ENCODE measurements at places on chromosomes 3 and 15.
A peak's percentile ranks its signal among the peaks of the same experiment; 100 is the strongest.

GRCh38 chr3:24937780-24938179 is 443.1 kb upstream of the THRB start:
- DNase-seq = no peak

GRCh38 chr15:90307661-90308060 is 42.2 kb downstream of the NGRN start:
- no peak for DNase-seq

- no peak for DNase-seq
Observed at GRCh38 chr3:45554006-45554666, 40.4 kb upstream of the LIMD1 start.

DNA sequence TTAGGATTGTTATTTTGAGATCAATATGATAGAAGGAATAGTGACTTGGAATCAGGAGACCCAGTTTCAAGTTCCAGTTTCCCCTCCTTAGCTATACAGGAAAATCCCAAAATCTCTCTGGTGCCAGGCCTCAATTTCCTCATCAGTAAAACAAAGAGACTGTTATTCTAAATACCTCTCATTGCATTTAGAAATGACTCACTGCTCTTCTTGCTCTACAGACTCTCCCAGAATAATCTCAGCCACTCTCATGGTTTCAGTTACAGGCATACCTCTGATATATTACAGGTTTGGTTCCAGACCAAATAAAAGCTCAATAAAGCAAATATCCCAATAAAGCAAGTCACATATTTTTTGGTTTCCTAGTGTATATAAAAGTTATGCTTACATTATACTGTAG is 28.3 kb downstream of the IMPG2 start:
- DNase-seq = no peak

DNA sequence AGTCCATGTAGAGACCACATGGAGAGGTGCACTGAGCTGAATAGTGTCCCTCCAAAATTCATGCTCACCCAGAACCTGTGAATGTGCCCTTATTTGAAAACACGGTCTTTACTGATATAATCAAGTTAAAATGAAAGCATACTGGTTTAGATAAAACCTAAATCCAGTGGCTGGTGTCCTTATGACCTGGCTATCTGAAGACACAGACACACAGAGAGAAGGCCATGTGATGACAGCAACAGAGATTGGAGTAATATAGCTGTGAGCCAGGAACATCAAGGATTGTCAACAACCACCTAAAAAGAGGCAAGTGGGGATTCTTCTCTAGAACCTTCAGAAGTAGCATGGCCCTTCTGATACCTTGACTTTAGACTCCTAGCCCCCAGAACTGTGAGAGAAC is 54.7 kb upstream of the CD47 start:
- no peak for DNase-seq

GRCh38 chr3:187929112-187929816 is 184.0 kb upstream of the BCL6 start:
- DNase-seq = no peak

GRCh38 chr3:102178817-102179216 is 256.0 kb upstream of the ZPLD1 start:
- DNase-seq = no peak

DNA sequence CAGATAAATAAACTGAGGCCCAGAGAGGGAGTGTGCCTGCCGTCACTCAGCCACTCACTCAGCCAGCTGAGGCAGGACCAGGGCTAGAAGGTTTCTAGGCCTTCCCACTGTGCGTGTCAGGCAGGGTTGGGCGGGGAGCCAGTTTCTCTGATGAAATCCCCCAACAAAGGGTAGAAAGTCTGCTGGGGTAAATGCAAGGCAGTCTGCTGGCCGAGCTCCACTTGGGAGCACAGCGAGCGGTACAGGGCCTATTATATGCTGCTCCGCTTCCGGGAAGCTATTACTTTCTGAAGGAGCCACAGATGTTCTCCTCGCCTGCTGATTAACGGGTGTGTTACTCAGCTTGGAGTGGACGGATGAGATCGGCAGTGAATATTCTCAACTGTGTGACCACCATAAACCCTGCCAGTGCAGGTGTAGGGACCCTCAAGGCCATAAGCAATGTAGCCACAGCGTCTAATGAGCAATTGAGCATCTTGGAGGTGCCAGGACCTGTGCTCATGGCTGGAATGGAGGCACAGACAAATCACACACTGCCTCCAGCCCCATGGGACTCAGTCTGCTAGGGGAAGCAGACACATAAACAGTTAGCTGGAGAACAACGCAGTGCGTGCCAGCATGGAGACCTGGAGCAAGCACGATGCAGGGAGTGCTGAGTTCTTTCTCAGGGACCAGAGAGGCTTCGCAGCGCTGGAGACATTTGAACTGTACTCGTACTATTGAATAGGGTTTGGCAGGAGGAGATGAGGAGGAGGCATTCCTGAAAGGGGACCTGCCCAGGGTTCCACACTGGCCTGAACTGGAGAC is 42.1 kb downstream of the CORO2B start:
- no peak for DNase-seq

DNA sequence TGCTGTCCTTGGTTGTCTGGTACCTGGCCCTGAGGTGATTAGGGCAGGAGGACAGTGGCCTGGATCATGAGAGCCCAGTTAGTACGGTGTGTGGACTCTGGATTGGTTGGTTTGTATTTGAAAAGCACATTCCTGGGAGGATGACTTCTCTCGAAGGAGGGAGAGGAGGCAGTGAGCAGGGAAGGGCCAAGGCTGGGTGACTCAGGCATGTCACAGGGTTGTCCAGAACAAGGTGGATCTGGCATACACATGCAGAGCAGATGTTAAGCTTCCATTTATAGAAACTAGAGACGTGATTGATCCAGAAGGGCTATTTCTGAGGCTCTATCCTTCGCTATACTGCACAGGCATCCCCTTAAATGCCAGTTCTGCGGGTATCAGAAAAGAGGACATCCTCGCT is 34.4 kb downstream of the FAM240A start:
- no peak for DNase-seq

DNA sequence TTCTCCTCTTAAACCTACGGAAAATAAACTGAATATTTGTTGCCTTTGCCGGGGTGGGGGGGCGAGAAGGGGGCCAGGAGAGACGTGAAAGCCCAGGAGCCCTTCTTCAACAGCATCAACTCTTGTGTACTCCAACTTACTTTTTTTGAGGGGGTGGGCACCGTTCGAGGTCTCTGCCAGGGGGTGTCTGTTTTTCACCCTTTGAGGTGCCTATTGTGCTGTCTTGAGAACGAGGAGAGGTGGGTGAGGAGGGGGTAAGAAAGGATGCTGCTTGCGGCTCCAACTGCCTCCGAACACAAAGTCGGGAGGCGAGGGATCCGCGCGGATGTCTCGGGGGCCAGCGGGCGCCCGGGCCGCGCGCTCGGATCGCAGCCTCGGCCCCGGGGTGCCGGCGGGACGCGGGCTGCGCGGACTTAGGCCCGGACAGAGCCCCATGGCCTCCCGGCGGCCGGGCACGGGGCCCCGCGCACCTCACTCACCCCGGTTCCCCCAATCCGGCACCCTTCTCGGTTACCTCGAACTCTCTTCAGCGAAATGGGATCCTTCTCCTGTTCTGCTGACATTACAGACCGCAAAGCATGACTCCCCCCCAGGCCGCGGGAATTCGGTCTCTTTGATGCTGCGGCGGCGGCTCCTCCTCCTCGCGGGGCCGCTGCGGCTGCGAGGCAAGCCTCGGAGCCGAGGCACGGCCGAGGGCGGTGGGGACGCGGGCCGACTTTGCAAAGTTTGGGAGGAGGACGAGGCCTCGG is 650 bp downstream of the PYGO1 start:
- no peak for DNase-seq

- DNase-seq = no peak
Observed at GRCh38 chr3:195718477-195718984, 2.2 kb upstream of the MUC20 start.

GRCh38 chr3:47910777-47911440 is 105.3 kb downstream of the MAP4 start:
- no peak for DNase-seq

- DNase-seq = no peak
Observed at GRCh38 chr3:159917141-159917540, 71.5 kb upstream of the IL12A start.

GRCh38 chr3:39106281-39106811 is 1.1 kb downstream of the GORASP1 start:
- no peak for DNase-seq

DNA sequence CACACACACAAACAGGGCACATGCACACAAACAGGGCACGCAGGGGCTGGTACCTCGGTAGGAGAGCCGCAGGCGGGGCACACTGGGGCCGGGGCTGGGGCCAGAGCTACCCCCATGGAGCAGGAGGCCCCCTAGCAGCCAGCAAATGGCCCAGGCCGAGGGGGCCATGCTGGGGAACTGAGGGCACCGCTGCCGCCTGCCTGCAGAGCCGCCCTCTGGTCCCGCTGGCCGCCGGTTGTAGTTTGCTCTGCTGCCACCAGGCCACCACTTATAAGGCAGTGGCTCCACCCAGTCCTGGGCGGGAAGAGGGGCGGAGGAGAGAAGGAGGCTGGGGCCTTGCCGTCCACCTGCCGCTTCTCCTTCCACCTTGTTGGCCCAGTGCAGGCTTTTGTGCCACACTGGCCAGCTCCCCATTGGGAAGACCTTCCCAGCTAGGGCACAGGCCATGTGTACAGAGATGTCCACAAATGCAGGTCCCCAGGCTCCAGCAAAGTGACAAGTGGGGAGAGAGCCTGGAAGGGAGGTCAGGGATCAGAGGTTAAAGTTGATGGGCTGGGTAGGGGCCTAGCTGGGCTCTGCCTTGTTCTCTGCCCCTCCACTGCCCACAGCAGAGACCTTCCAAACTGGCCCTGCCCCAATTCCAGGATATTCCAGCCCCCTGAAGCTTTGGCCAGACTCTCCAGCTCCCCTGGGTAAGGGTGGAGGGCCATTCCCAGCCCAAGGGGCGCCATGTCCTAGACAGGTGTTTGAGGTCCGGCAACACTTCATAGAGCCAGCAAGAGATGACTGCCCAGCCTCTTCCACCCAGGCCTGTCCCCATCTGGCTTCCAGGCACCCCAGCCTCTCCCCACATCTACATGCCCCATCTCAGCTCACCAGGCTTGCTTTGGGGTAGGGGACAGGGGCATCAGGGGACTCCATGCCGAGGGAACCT is at the start of gene SEMA3G:
Gene SEMA3G (minus strand): TSS at position 244 of the 934 bp plus-strand sequence. CDS start 76 bp downstream, at position 168.
- peak; percentile 46 for DNase-seq

DNA sequence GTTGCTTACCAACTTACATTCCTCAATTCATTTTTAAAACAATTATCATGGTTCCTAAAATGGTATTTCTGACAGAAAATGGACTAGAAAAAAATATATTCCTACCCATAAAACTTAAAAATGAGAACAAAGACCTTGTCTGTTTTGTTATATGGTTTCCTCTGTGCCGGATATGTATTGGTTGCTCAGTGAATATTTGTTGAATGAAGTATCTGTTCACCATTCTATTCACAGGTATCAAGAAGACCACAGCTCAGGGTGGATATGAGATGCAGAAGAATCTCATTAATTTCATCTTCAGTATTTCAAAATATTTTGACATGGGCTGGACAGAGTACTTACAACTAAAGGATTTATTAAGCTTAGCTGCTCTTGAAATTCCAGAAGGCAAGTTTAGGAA is 58.1 kb downstream of the TUSC7 start:
- no peak for DNase-seq

DNA sequence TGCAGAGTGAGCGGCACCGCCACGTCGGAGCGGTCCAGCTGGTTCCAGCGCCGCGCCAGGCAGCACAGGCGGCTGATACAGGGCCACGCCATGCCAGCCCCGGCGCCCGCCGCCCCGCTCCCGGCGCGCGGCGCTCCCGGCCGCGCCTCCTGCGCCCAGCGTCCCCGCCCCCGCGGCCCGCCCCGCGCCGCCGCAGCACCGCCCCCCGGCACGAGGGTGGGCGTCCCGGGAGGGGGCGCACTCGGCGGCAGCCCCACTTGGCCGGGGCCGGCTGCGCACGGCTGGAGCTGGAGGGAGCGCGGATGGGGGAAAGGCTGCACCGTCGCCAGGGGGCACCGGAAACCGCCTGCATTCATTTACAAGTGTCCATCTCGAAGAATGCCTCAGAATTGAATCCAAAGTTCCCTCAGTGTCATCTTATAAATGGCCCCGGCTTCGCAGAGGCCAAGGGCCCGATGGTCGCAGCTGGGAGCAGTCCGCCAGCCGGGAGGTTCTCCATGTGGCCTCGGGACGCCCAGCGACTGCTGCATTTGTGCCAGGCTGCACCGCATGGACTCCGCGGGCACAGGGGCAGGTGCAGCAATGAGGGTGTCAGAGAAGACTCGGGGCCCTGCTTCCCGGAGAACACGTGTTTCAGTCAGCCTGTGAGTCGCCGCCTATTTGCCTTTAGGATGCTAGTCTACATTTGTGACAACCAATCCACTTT is at the start of gene MAP6D1:
Gene MAP6D1 (minus strand): TSS at position 122 of the 706 bp plus-strand sequence. CDS start 30 bp downstream, at position 92.
- DNase-seq = peak; percentile 21

DNA sequence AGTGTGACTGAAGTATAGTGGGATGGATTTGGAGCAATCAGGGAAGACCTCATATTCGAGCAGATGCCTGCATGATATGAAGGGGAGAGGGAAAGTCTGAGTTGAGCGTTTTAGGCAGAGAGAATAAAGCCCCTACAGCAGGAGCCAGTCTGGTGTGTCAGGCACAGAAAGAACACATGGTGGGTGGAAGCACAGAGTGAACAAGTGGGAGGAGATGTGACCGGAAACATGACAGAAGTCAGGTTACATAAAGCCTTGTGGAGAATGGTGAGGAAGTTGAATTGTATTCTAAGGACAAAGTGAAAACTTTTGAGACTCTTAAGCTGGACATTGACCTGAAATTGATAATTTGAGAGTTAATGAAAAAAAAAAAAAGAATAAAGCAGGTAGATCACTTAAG is 541.0 kb downstream of the PLOD2 start:
- no peak for DNase-seq

DNA sequence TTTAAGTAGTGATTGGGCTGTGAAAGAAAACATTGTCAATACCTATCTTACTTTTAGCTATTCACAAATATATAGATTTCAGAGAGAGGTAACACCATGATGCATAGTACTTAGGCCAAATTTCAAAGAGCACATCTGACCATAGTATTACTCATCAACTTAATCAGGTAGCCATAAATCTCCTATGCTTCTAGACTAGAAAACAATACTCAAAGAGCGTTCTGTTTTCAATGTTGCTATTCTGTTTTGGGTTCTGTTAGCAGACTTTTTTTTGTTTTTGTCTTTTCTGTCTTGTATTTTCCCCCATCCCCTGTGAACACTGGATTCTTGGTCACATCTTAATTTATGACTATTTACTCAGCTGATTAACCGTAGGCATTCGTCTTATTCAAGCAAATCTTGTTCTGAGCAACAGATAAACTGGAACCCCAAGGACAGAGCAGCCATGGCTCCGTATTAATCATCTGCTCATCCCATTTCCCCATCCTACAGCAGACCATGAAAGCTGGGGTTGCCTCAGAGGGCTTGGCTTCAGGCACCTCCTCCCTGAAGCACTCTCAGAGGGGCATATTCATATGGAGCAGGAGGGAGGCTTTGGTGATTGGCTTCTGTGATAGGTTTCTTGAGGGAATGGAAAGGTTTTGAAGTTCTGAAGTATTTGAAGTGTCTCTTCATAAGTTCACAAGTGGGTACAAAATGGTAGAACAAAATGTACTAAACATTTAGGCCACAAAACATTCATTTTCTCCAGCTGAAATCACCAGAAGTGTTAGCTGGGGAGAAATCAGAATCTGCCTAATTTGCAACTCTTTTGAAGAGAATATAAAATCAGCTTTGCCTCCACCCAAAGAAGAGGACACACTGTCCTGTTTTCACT is 105.3 kb downstream of the TNIK start:
- no peak for DNase-seq
